ENCODE measurements at places on chromosomes 2 and 18.
A peak's percentile ranks its signal among the peaks of the same experiment; 100 is the strongest.

DNA sequence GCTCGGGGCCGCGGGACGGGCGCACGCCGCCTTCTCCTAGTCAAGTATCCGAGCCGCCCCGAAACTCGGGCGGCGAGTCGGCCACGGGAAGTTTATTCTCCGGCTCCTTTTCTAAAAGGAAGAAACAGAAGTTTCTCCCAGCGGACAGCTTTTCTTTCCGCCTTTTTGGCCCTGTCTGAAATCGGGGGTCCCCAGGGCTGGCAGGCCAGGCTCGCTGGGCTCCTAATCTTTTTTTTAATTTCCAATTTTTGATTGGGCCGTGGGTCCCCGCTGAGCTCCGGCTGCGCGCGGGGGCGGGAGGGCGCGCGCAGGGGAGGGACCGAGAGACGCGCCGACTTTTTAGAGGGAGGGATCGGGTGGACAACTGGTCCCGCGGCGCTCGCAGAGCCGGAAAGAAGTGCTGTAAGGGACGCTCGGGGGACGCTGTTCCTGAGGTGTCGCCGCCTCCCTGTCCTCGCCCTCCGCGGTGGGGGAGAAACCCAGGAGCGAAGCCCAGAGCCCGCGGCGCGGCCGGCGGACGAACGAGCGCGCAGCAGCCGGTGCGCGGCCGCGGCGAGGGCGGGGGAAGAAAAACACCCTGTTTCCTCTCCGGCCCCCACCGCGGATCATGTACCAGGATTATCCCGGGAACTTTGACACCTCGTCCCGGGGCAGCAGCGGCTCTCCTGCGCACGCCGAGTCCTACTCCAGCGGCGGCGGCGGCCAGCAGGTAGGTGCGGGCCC is 617 bp downstream of the FOSL2 start:
- DNase-seq, result no peak

DNA sequence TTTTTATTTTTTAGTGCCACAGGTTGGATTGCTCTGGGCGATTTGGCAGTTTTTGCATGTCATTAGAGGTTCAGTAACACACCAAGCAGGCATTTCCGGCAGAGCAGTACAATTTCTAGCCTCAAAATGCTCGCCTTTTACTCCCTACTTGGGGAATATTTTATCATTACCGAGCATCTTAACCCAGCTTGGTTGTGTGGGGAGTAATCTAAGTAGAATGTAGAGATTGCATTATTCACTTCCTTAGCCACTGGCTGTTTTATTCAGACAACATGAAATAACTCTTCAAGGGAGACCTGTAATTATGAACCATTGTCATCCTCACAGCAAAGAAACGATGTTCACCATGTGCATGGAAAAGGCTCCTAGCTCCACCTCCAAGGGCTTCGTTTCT is 13.1 kb downstream of the GRP start:
- DNase-seq, result no peak

DNA sequence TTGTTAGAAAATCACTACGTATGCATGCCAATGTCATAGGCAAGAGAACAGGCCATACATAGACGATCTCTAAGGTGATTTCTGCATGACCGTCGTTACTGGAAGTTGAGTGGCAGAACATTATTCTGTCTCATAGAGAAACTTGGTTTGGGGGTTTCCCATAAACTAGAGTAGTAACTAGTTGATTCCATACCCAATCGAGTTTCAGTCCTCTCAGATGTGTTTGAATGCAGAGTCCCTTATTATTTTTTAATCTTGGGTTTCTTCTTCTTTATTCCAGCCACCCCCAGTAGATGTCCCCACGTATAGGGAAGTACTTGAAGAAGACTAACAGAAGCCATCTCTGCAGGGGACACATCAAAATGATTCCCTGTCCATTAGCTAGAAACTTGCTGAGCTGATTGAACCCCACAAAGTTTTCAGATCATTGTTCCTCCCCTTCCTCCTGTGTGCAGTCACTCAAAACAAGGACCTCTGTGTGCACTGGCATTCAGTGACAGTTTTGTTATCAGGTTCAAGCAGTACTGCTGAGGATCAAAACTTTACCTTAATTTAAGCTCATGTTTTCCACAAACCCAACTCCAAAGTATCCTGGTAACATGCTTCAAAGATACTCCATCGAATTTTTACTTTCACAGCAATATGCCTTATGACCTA is 68.4 kb upstream of the CDCA7 start:
- DNase-seq, result no peak

- DNase-seq, result no peak
These were observed 294.5 kb upstream of the FBXO11 start for GRCh38 chr2:48200620-48201293.

- DNase-seq, result no peak
These were observed 156.7 kb downstream of the TTN start for GRCh38 chr2:178650554-178650953.

DNA sequence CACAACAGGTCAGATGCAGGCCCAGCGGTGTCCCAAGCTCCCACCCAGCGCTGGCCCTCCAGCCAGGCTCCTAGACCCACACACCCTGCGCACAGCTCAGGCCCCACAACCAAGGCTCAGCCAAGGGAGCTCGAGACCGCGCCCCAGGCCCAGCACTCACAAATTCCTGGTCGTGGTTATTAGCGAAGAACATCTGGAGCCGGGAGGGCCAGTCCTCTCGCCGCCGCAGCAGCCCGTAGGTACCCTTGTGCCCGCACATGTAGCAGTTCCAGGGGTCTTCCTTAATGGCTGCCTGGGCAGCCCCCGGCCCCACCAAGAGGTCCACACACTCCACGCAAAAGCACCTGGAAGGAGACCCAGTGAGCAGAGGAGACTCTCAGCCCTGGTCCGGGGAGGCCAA is 75.6 kb upstream of the POMC start:
- no peak for DNase-seq

GRCh38 chr18:9531791-9532410 is 56.6 kb downstream of the RALBP1 start:
- DNase-seq, result no peak

DNA sequence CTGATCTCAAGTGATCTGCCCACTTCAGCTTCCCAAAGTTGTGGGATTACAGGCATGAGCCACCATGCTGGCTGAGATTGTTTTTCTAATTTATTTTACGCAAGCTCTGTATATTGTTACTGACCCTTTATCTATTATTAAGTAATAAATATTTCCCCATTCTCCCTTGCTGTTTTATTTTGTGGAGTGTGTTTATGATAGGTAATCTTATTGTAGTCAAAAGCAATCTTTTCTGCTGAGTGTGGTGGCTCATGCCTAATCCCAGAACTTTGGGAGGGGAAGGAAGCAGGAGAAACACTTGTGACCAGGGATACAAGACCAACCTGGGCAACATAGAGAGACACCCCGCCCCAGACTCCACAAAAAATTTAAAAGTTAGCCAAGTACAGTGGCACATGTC is 55.2 kb upstream of the RTN4 start:
- no peak for DNase-seq

DNA sequence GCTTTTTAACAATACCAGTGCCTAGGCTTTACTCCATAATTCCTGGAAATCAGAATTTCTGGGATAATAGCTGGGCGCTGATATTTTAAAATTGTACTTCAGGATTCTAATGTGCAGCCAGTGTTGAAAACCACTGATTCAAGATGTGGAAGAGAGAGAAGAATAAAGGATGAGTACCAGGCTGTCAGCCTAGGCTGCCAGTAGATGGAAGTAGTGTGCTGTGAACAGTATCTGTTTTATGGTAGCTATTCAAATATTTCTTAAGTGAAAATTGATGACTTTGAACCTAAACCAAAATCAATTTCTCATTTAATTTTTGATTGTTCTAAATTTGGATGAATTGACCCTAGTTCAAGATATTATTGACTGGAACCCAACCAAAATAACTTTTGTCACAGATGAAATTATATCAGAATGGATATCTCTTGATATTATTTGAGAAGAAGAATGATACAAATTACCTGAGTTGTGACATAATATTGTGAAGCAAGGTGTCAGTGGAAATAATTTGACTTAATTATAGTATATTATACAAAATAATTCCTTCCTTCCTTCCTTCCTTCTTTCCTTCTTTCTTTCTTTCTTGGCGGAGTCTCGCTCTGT is 88.0 kb downstream of the COMMD1 start:
- DNase-seq, result no peak

DNA sequence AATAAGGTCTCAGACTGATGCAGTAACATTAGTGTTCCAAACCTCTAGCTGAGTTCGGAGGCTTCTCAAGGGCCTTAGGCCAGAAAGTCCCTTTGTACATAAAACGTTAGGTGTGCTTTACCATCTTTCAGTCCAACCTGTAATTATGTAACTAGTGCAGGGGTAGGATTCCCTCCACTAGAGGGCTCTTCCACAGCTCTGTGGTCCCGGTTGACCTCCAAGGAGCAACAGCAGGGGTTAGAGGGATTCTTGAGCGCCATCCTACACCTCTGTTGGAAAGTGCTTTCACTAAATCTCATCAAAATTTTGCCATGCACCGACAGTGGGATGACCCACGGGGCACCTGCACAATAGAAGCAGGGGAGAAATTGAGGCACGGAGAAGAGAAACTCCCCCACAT is 155.8 kb upstream of the LRP1B start:
- no peak for DNase-seq

GRCh38 chr2:128439031-128439790 is 120.5 kb upstream of the HS6ST1 start:
- DNase-seq, result no peak

GRCh38 chr18:80244956-80245730 is 2.2 kb downstream of the PARD6G start:
- DNase-seq, result no peak

DNA sequence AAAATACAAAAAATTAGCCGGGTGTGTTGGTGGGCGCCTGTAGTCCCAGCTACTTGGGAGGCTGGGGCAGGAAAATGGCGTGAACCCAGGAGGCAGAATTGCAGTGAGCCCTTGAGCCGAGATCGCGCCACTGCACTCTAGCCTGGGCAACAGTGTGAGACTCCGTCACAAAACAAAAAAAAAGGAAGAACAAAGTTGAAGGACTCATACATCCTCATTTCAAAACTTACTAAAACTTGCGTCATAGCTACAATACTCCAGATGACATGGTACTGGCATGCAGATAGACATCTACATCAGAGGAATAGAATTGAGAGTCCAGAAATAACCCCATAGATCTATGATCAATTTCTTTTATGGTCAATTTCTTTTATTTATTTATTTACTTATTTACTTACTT is 13.6 kb upstream of the CYP27C1 start:
- no peak for DNase-seq

DNA sequence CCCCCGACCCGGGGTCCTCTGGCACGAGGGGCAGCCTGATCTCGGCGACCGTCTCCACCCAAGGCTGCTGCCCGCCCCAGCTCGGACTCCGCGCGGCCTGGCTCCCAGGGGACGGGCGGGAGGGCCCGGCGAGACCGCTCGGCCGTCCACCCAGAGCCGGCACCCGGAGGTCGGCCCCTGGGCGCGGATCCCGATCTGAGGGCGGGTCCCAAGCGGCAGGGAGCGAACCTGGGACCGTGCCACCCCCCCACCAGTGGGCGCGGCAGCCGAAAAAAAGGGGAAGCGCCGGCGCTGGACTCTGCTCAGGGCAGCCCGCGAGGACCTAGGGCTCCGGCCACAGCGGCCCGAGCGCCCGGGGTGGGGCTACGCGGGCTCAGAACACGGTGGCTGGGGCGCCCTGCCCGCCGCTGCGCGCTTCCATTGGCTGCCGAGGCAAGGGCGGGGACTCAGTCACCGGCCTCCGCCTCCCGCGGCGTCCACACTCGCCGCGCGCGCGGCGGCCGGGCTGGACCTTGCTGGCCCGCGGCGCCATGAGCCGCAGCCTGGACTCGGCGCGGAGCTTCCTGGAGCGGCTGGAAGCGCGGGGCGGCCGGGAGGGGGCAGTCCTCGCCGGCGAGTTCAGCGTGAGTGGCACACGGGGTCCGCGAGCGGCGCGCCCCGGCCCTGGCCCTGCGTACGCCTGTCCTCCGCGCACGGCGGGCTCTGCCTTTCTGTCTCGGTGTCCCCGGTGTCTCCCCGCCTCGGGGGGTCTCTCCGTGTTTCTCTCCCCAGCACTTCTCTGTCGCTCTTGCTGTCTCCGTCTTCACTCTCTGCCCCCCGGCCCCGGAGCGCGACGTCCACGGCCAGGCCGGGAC is at the start of gene PTPN18:
Gene PTPN18 (plus strand): TSS at position 479 of the 854 bp plus-strand sequence. CDS start 52 bp downstream, at position 531.
- DNase-seq, result peak; percentile 96

GRCh38 chr2:44813658-44814057 is 127.8 kb upstream of the SIX3 start:
- no peak for DNase-seq

DNA sequence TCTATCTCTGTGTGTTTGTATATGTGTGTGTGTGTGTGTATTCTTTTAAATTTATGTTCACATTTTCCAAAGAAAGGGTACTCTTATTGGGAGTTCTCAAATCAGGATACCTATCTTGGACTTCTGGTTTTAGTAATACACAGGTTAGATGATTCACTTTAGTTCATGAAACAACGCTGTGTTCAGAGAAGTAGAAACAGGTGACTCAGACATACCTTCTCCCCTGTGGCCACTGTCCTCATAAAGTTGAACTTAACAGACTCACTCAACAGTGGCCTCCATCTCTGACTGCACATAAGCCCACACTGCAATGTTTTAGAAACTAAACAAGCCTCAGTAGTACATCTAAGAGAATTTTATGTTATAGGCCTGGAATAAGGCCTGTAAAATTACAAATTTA is 566.6 kb upstream of the VRK2 start:
- no peak for DNase-seq

DNA sequence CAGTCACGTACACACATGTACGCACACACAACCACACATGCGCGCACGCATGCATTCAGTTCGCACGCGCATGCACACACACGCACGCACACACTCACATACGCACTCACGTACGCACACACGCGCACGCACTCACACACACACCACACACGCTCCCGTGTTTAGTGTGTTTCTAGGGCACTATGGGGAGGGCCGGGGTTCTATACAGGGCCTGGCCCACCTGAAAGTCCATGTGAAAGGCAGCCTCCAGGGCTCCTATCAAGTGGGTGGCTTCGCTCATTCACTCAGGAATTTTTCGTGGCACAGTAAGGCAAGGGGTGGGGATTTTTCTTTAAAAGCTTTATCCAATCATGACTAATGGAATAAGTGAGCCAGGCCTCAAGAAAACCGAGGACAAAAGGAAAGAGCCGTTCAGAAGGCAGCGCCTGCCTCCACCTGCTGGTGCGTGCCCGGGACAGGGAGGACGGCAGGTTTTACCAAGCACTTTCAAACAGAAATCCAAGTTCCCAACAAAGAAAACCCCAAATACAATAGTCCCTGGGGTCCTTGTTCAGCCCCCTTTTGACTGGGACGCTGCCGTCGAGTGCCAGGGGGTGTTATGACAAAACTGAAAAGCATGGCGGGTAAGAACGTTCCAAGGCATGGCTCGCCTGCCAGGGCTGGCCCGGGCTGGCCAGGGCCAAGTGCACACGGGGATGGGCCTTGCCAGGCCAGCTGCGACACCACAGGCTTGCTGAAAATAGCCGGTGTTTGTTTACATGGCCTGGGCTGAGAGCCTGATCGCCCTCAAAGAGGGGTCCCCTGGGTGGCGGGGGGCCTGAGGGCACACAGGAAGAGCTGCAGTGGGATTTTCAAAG is 110.0 kb downstream of the HDAC4 start:
- DNase-seq, result no peak

- no peak for DNase-seq
These were observed 27.2 kb upstream of the CDH2 start for GRCh38 chr18:28204154-28204553.

DNA sequence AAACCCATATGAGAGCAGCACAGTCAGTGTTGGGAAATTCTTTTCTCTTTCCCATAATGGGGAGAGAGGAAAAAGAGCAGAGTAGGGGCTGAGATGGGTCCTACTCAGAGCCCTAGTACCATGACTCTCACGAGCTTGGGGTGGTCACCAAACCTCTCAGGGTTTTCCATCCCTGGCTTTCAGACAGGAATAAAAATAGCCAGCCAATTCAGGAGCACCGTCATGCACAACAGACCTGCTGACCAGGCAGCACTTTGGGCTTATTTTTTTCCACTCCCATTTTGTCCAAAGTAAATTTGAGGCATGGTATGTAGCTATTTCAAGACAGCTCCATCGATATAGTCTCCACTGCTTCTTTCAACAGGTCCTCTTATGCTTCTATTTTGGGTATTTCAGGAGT is 86.4 kb downstream of the TGFA start:
- no peak for DNase-seq

Data from cortex of kidney (tissue), 1 donor.